Cerebellum (tissue), 4 donors: ENCODE measurements at places on chromosomes 4 and X.

DNA sequence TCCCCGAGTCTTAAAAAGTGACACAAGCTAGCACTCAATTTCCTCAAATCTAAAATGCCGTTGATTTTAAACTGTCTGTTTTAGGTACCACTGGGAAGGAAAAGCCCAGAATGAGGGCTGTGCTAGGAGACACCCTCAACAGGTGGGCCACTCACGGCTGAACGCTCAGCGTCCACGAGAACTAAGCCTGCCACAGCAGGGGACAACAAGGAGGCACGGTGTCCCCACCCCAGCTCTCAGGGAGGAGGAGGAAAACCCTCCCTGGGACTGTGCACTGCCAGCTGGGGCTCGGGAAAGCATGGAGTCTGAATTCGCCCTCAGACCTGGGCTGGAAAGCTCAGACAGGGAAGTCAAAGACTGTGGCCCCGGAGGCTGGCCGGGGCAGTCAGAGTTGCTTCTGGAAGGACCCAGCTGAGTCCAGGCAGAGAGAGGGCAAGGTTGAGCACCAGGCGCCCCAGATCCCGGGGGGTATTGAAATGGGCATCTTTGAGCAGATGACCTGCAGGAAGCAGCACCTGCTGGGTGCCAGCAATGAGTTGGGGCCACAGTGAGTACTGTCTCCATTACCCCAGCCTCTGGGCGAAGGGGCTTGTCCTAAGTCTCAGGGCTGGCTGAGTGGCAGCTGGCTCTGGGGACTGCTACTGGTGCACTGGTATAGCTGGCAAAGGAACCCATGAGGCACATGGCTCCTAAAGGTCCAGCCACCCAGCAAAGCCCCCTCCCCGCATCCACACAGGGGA is 769 bp upstream of the CPZ start:
- no peak for DNase-seq

DNA sequence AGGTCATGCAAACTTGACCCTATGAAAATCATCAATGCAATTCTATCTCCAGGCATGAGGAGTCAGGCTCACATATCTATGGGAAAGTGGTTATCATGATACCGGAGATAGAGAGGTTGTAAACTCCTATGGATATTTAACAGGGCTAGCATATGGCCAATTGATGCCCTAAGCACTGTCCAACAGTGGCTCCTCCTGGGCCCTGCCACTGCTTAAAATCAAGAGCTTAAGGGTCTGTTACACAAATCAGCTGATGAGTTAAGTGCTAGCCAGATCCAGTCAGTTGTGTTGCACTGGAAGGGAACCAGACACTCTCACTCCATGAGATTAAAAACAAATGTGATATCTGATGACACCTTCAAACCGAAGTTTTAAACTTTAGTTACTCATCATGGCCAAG is 337.6 kb downstream of the STIM2 start:
- DNase-seq = no peak

DNA sequence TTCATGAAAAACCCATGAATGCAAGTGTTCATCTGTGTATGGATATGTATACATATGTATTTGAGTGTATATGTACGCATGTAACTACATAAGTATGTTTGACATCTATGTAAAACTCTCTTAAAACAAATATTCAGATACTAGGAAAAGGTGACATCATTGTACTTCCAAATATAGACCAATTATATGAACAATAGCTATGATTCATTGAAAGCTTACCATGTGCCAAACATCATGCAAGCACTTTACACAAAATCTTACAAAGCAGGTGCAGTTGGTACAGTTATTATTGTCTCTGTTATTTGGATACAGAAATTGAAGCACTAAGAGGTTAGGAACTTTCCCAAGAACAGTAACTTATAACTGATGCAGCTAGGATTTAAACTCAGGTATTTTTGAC is 21.4 kb downstream of the MAGEB17 start:
- DNase-seq = no peak

DNA sequence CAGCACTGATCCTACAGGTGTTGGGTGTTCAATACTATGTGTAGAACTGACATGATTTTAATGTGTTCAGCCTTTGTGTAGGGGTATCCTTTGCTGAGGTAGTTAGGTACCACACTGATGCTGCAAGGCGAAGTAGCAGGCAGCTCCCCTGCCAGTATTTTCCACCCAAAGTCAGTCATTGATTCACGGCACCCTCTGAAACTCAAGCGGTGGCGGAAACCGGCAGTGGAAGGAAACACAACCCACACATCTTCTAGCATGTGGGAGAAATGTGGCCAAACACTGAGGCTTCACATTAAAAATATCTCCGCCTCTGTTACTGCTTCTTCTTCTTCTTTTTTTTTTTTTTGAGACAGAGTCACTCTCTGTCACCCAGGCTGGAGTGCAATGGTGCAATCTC is 126.3 kb downstream of the AASDH start:
- no peak for DNase-seq

GRCh38 chr4:174084542-174084941 is 198.9 kb downstream of the FBXO8 start:
- DNase-seq = no peak

GRCh38 chr4:53195815-53196661 is 169.8 kb downstream of the SCFD2 start:
- DNase-seq = no peak

- DNase-seq = no peak
These were observed 31.3 kb downstream of the IL13RA2 start for GRCh38 chrX:114985967-114986592.

GRCh38 chrX:132181364-132181763 is 37.9 kb downstream of the RAP2C start:
- DNase-seq = no peak

GRCh38 chrX:34144246-34144645 is 12.1 kb upstream of the FAM47A start:
- no peak for DNase-seq

DNA sequence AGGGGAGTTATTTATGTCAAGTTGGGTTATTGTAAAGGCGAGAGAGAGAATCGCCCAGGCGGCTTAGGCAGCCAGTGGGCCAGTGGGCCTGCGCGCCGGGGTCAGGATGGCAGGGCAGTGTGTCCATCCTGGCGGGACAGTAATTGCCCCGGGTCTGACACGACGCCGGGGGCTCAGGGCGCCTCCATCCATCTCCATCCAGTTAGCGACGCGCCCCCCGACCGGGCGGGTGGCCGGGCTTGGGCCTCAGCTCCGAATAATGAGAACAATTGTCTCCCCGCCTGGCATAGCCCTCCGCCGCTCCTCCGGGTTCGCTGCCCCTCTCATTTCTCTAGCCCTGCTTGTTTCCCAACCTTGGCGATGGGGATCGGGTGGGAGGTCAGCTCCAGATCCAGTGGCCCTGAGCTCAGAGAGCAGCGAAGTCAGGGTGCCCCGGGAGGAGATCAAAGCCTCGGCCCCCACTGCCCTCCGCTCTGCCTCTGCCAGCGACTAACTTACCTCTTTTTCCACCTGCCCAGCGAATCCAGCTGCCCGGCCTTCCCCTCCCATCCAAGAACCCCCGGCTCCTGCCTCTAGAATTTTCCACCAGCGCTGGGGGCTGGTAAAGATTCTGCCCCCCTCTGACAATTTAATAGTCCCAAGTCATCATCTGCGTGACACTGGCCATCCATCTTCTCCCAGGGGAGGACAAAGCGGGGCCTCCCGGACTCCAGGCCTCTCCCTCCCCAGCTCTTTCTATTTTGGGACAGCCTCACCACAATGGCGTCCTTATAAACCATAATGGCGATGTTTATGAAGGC is 56.9 kb upstream of the TMEM33 start:
- no peak for DNase-seq

DNA sequence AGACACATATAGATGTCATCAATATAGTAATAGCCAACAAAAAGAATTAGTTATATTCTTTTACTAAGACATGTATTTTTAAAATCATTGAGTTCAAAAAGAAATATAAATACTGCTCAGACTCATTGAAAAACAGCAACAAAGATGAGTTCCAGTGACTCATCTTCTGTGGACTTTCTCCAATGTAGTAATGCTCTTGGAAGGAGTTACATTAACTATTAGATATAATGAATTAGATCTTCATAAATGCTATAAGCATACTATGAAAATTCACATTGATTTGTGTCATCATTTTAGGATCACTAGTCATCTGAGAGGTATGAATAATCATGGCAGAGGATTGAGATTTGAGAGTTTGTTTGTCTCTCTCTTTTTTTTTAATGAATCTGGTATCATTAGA is 547.8 kb upstream of the PCDH7 start:
- no peak for DNase-seq

DNA sequence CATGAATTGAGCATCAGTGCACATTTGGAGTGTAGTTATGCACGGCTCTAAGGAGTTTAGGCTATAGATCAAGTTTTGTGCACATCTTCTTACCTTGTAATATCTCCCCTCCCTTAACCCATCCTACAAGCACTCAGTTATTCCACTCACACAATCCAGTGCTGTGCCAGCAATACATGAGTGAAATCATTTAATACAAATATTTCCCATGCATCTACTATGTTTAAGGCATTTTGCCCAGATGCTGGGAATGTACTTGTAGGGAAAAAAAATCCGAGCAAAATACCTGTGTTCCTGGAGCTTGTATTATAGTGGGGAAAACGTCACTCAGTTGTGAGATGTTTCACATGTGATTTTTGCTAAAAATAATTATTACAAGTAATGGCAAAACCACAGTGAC is 191.6 kb upstream of the LDB2 start:
- no peak for DNase-seq

GRCh38 chr4:1898681-1899080 is 27.5 kb downstream of the NSD2 start:
- no peak for DNase-seq

- DNase-seq = no peak
These were observed 726.7 kb downstream of the GRXCR1 start for GRCh38 chr4:43619219-43619618.

GRCh38 chr4:67892905-67893304 is 9.1 kb upstream of the TMPRSS11D start:
- no peak for DNase-seq

GRCh38 chr4:130146773-130147172 is 1050.8 kb downstream of the C4orf33 start:
- DNase-seq = no peak

DNA sequence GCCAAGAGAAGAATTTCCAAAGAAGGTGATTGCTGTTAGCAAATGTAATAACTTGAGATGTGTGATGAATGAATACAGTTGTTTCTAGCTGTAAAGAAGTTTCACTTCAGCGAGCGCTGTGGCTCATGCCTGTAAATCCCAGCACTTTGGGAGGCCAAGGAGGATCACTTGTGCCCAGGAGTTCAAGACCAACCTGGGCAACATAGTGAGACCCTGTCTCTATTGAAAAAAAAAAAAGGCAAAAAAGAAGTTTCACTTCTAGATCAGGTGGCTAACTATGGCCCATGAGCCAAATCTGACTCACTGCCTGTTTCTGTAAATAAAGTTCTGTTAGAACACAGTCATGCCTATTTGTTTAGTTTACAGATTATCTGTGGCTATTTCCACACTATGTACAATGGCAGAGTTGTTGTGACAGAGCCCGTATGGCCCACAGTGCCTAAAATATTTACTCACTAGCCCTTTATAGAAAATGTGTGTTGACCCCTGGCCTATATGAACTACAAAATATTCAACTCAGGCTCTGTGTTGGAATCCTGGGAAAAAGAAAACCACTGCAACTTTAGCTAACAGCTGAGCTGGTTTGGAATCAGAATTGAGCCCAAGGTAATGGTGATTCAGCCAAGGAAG is 54.1 kb upstream of the PRPS1 start:
- DNase-seq = no peak

DNA sequence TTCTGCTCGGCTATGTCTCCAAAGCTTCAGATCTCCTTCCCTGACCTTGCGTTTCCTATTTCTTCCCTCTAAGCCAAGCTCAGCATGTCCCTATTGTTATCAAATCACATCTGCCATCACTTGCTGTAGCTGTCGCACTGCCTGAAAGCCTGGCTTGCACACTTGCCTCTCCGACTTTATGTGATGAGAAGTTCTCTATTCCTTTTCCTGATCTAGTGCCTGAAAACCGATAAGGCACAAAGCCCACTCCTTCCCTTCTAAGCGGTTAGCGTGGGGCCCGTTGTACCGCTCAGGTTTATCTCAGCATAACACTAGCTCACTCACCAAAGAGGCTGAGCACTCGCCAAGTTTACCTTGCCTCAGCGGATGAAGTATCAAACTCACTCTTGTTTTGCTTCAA is 816 bp downstream of the NMU start:
- no peak for DNase-seq
